ENCODE measurements at places on chromosomes 6 and 20. TPM values are rescaled to one million over a fixed set of nuclear protein-coding genes. Genes with fewer than 3 reads are reported as not detected.

- peaks cover 8% of the 10 kb centered on the region for H3K27me3 ChIP-seq
- no peak for DNase-seq
- H3K4me3 ChIP-seq, result no peak overlapping the region
These were observed 145.8 kb downstream of the PTPRT start for GRCh38 chr20:43043887-43044286.

DNA sequence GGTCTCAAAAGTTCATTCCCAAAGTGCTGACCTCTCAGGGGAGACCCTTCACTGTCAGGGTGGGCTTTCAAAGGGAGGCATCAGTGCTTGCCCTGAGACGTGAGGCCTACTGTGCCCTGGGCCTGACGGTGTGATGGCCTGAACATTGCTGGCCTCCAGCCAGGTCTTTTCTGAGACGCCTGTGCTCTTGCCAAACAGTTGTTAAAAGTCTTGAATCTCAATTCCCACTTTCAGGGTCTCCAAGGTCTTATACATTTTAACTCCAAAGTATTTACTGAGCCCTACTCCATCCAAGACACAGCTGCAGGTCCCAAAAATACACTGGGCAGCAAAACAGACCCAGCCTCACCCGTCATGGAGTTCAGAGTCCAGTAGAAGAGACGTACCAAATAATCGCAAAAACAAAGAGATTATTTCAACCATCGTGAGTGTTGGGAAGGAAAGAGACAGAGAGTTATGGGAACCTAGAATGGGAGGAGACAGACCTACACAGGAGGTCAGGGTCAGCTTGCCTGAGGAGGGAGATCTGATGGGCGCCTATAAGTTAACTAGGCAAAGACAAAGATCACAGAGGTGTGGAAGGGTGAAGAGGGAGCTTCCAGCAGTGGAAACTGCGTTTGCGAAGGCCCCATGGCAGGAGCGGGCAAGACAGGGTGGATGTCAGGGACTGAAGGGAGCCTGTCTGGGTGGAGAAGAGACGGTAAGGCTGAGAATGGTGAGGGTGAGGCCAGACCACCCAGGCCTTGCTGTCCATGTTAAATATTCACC, 446.3 kb downstream of the PREX1 start:
- no peak overlapping the region for H3K27ac ChIP-seq
- H3K4me3 ChIP-seq, result no peak overlapping the region
- H3K36me3 ChIP-seq, result no peaks in the 10 kb centered on the region
- DNase-seq, result no peak
- H3K27me3 ChIP-seq, result peaks cover 5% of the 10 kb centered on the region

Gene DDX43
- 1.9 TPM for total RNA-seq

GRCh38 chr6:139257821-139258398, 33.9 kb downstream of the TXLNB start:
- H3K4me1 ChIP-seq, result no peaks in the 10 kb centered on the region
- DNase-seq, result no peak
- H3K27me3 ChIP-seq, result no peaks in the 10 kb centered on the region

Gene TBXT
- total RNA-seq, result not detected

- H3K27ac ChIP-seq, result no peak overlapping the region
- no peaks in the 10 kb centered on the region for H3K27me3 ChIP-seq
- no peaks in the 10 kb centered on the region for H3K4me1 ChIP-seq
- no peaks in the 10 kb centered on the region for H3K36me3 ChIP-seq
These were observed 79.1 kb downstream of the LRRC1 start for GRCh38 chr6:53873922-53874321.

GRCh38 chr6:11423072-11423471, 114.5 kb upstream of the TMEM170B start:
- H3K36me3 ChIP-seq, result no peaks in the 10 kb centered on the region
- H3K27me3 ChIP-seq, result no peaks in the 10 kb centered on the region
- peak overlapping the region; percentile 47 for H3K27ac ChIP-seq
- no peak for DNase-seq

All from lower lobe of right lung (tissue), 2 donors.